ENCODE measurements at places on chromosomes 7 and 10. TPM values are rescaled to one million over a fixed set of nuclear protein-coding genes. Genes with fewer than 3 reads are reported as not detected.

GRCh38 chr10:98536551-98536950, 89.8 kb upstream of the HPS1 start:
- no peaks in the 10 kb centered on the region for H3K36me3 ChIP-seq
- H3K4me1 ChIP-seq, result no peaks in the 10 kb centered on the region
- DNase-seq, result no peak
- no peak overlapping the region for H3K4me3 ChIP-seq

DNA sequence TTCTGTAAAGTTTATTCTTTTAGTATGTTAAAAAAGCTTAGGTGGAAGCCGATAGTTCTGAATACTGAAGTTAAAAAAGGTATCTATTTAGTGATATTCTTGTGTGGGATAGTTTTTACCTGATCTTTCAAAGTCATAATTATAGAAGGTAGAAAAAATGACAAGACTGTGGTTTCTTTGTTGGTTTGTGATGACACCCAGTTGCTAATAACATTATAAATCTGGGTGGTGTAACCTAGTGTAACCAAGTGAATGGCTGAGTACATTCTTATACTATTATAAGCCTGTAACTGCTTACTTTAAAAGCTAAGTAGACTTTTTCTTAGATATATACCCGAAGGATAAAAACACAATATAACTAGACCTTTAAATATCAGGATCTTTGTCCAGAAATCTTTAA, 2.3 kb downstream of the CDK13 start:
- H3K36me3 ChIP-seq, result peaks cover 21% of the 10 kb centered on the region
- H3K27ac ChIP-seq, result peak overlapping the region; percentile 93
- H3K27me3 ChIP-seq, result no peaks in the 10 kb centered on the region
- H3K4me1 ChIP-seq, result peaks cover 48% of the 10 kb centered on the region
- DNase-seq, result no peak

- H3K4me3 ChIP-seq, result no peak overlapping the region
- no peak for DNase-seq
- no peaks in the 10 kb centered on the region for H3K36me3 ChIP-seq
- peaks cover 4% of the 10 kb centered on the region for H3K4me1 ChIP-seq
- no peak overlapping the region for H3K27ac ChIP-seq
- H3K27me3 ChIP-seq, result peaks cover 5% of the 10 kb centered on the region
Measured at GRCh38 chr10:30598105-30598776, 31.3 kb downstream of the LYZL2 start.

- no peaks in the 10 kb centered on the region for H3K36me3 ChIP-seq
- H3K4me3 ChIP-seq, result no peak overlapping the region
- no peaks in the 10 kb centered on the region for H3K4me1 ChIP-seq
- no peak overlapping the region for H3K27ac ChIP-seq
- H3K27me3 ChIP-seq, result peaks cover 3% of the 10 kb centered on the region
Measured at GRCh38 chr10:14456218-14456869, 125.6 kb upstream of the FRMD4A start.

GRCh38 chr7:77370606-77371005, 45.5 kb downstream of the GSAP start:
- H3K36me3 ChIP-seq, result peaks cover 3% of the 10 kb centered on the region
- H3K4me3 ChIP-seq, result no peak overlapping the region
- no peaks in the 10 kb centered on the region for H3K27me3 ChIP-seq
- no peaks in the 10 kb centered on the region for H3K4me1 ChIP-seq
- no peak overlapping the region for H3K27ac ChIP-seq

- peak overlapping the region; percentile 76 for H3K4me3 ChIP-seq
- no peaks in the 10 kb centered on the region for H3K27me3 ChIP-seq
- peaks cover 89% of the 10 kb centered on the region for H3K36me3 ChIP-seq
Measured at GRCh38 chr7:139092090-139092796, 17.3 kb downstream of the ZC3HAV1 start.

DNA sequence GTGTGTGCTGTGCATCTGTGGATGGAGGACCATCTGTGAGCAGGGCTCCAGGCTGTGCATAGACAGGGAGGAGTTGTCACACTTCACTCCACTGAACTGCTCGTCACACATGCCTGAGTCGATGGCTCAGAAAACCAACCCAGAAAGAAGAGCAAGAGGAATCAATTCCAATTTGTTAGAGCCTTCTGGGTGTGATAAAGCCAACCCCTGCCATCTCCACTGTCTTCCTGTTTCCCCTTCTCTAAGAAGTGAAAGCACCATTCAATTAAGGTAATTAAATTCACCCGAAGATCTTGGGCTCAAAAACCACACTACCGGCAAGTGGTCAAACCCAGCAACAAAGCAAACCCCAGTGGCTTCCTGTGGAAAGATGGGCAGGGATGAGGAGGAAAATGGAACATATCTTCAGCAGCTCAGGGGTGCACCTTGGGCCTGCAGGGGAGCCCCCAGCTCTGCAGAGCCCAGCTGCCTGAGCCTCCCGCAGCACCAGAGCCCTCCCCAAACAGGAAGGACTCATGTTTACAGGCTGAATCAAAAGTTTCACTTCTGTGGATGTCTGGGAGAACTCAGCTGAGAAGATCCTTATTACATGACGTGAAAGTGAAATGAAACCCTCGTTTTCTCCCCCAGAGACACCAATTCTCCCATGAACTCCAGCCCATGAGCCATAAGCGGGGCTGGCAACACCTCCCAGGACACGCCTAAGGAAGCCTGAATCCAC, 10.9 kb downstream of the C10orf71 start:
- peaks cover 25% of the 10 kb centered on the region for H3K4me1 ChIP-seq
- peak; percentile 52 for DNase-seq
- H3K4me3 ChIP-seq, result peak overlapping the region; percentile 18
- no peaks in the 10 kb centered on the region for H3K36me3 ChIP-seq

GRCh38 chr10:122543676-122544445, 16.7 kb upstream of the DMBT1 start:
- H3K27ac ChIP-seq, result no peak overlapping the region
- H3K36me3 ChIP-seq, result no peaks in the 10 kb centered on the region
- DNase-seq, result no peak
- H3K4me3 ChIP-seq, result no peak overlapping the region
- no peaks in the 10 kb centered on the region for H3K27me3 ChIP-seq

- H3K27ac ChIP-seq, result no peak overlapping the region
- no peaks in the 10 kb centered on the region for H3K36me3 ChIP-seq
- DNase-seq, result no peak
- H3K27me3 ChIP-seq, result no peaks in the 10 kb centered on the region
- no peak overlapping the region for H3K4me3 ChIP-seq
Measured at GRCh38 chr7:34064519-34065158, 159.3 kb downstream of the BMPER start.

Gene VGF
- not detected for total RNA-seq

DNA sequence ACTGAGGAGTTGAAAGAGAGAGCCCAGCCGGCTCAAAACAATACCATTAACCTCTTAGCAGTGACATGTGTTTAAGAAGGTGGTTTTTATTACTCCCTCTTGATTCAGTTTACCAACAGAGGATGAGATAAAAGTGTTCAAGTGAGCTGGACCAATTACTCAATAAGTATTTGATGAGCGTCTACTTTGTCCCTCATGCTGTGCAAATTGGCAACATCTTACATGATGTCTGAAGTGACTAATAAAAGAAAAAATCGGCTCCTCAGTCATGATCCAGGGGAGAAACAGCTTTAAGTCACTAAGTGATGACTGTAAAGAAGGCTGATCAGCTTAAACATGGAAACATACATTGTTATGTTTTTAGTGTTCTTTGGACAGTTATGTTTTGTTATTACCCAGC, 7.8 kb downstream of the WNT16 start:
- no peak overlapping the region for H3K27ac ChIP-seq
- no peak for DNase-seq
- no peak overlapping the region for H3K4me3 ChIP-seq
- peaks cover 5% of the 10 kb centered on the region for H3K36me3 ChIP-seq

DNA sequence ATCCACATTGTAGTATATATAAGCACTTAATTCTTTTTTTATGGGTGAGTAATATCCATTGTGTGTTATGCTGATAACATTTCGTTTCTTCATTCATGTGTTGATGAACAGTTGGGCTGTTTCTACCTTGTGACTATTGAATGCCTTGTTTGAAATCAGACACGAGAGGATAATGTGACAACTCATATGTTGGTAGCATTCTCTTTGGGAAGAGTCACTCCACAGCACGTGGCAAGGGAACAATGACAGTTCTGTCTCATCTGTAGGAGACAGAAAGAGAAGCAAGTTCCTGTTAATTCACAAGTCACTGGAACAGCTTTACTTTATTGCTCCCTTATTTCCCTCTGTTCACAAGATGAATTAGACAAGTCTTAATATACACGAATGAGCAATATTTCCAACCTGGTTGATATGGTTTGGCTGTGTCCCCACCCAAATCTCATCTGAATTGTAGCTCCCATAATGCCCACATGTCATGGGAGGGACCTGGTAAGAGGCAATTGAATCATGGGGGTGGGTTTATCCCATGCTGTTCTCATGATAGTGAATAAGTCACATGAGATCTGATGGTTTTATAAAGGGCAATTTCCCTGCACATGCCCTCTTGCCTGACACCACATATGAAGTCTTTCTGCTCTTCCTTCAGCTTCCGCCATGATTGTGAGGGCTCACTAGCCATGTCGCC, 125.3 kb downstream of the SEC23IP start:
- H3K27ac ChIP-seq, result no peak overlapping the region
- H3K4me1 ChIP-seq, result no peaks in the 10 kb centered on the region
- no peak for DNase-seq
- H3K27me3 ChIP-seq, result peaks cover 10% of the 10 kb centered on the region
- no peak overlapping the region for H3K4me3 ChIP-seq

- no peaks in the 10 kb centered on the region for H3K36me3 ChIP-seq
- no peaks in the 10 kb centered on the region for H3K27me3 ChIP-seq
- no peak overlapping the region for H3K4me3 ChIP-seq
- H3K27ac ChIP-seq, result no peak overlapping the region
- no peak for DNase-seq
- peaks cover 25% of the 10 kb centered on the region for H3K4me1 ChIP-seq
Measured at GRCh38 chr10:15201589-15202300, 33.3 kb upstream of the NMT2 start.

Gene PON3
- not detected for total RNA-seq

DNA sequence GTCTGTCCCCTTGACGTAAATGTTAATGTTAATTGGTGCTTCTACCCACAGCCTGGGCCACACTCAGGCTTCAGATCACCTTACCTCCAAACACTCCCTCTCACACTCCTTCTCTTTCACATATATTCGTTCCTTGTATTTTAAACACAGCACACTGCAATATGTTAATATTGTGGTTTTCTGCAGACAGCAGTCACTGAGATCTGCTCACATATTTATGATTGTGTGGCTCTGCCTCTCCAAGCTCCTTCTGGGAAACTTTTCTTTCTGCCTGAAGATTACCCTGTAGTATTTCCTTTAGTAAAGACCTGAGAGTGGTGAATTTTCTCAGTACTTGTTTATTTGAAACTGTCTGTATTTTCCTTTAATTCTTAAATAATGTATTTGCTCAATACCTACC, 104.7 kb downstream of the VWC2 start:
- no peak for DNase-seq
- no peak overlapping the region for H3K4me3 ChIP-seq

Gene DLG5
- total RNA-seq, result 2.7 TPM

DNA sequence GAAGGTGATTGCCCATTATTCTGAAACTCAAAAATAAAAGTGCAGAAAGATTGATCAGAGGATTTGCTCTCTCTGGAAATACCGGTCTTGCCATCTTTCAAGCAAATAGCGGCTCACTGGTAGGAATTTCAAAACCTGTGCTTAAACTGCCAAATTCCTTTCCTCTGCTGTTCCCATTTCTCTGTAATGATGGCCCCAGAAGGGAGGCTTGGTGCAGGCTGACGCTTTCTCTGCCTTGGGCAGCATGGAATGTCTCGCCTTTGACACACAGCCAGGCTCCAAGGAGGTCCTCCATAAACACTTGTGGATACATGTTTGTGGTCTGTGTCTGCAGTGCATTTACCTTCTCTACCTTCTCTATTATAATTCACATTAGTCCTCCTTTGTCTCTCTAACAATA, 146.8 kb downstream of the HIBADH start:
- no peaks in the 10 kb centered on the region for H3K36me3 ChIP-seq
- H3K27ac ChIP-seq, result no peak overlapping the region
- no peak overlapping the region for H3K4me3 ChIP-seq
- DNase-seq, result no peak
- H3K27me3 ChIP-seq, result no peaks in the 10 kb centered on the region

DNA sequence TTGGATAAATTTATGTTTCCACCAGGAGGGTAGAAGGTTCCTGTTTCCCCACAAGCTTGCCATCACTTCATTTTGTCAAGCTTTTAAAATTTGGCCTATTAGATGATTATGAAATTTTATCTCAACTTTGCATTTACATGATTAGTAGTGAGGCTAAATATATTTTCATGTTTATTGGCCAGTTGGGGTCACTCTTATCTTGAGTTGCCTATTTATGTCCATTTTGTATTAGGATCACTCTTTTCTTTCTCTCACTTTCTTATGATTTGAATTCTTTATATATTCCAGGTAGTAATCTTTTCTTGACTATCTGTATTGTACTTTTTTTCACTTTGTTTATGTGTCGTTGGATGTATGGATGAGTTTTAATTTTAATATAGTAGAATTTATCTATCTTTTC, 218.6 kb upstream of the SLC26A5 start:
- H3K4me3 ChIP-seq, result no peak overlapping the region
- DNase-seq, result no peak
- H3K27me3 ChIP-seq, result peaks cover 1% of the 10 kb centered on the region
- H3K27ac ChIP-seq, result no peak overlapping the region
- H3K36me3 ChIP-seq, result no peaks in the 10 kb centered on the region

GRCh38 chr7:12647364-12648219, 39.8 kb upstream of the ARL4A start:
- no peak overlapping the region for H3K27ac ChIP-seq
- H3K36me3 ChIP-seq, result no peaks in the 10 kb centered on the region
- DNase-seq, result no peak
- H3K4me1 ChIP-seq, result no peaks in the 10 kb centered on the region
- H3K4me3 ChIP-seq, result no peak overlapping the region

DNA sequence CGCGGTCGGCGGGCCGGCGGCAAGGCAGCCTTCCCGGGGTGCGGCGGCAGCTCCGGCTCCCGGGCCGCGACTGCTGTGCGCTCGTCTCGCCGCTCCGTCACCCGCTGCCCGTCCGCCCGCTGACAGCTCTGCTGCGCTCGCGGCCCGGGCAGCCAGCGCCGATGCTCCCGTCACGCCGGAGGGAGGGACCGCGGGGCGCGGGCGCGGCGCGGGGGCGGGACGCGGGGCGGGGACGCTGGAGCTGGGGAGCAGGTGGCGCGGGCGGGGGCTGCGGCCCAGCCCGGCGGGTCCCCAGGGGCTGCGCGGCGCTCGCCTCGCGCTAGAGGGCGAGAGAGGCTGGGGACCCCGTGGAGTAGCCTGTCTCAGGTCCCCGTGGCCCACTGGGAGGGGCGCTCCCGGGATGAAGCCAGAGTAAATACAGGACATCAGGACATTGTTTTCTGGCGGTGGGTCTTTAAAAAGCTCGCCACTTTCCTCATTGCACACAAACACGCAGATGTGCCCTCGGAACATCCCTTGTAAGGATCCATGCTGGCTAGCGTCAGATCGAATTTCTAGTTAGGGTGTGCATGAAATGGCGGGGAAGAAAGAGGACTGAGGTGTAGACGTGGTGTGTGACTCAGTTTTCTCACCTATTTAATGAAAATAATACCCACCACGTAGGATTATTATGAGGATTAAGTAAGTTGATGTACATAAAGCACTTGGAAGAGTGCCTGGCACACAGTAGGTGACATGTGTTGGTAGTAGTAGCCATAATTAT, at the start of gene ELAPOR2:
ELAPOR2 (minus strand) TSS at position 130 of the 763 bp plus-strand sequence. CDS start 141 bp downstream, outside the sequence.
- peaks cover 17% of the 10 kb centered on the region for H3K27me3 ChIP-seq
- H3K4me1 ChIP-seq, result peaks cover 13% of the 10 kb centered on the region
- peak; percentile 79 for DNase-seq
- peak within 1 kb of the TSS; percentile 79 for H3K4me3 ChIP-seq
- H3K36me3 ChIP-seq, result no peaks in the 10 kb centered on the region
- peak within 1 kb of the TSS; percentile 73 for H3K27ac ChIP-seq

Measured in activated CD8-positive, alpha-beta T cell treated with anti-CD3 and anti-CD28 coated beads for 36 hours (primary cell).